ENCODE measurements at places on chromosomes 3 and 15.

DNA sequence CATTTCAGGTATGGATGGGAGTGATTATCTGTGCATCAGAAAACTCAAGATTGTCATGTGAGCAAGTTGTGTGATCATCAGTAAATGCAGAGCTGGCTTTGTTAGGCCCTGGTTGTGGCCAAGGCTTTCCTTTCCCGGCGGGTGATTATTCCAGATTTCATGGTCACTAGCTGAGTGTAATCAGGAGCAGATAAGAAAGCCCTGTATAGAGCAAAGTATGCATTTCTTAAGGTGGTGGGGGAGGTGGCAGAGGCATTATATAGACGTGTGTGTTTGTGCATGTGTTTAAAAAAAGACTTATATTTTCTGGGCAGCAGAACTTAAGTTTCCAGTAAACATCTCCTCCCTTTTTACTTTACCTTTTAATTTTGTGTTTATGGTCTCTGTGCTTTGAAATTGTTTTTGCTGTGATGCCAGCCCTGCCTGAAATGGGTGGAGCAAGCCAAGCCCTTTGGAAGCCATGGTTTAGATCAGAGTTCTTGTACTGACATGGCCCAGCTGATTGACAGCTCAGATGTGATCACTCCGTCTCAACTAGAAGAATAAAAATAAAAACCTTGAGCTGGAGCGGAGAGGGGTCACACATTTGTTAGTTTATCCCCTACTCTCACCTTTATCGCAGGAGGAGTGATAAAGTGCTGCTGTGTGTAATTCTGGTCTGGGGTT lies 22.2 kb downstream of the SMAD3 start:
- DNase-seq: no peak

DNA sequence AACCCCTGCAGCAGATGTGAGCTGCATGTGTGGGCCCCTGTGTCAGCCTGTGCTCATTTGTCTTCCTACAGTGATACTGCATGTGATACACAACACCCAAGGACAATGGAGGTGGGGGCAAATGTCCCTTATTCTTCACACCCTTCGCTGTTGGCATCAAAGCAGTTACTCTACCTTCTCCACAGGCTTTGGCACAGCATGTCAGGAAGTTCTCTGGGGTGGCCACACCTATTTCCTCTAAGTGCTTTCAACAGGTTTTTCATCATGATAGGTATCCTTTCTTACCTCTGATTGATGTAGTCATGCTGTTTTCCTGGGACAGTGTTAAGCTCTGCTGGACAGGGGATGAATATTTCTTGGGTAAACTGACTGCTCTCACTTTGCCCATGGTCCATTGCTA lies 29.5 kb downstream of the ZNF662 start:
- DNase-seq: no peak

GRCh38 chr3:5160940-5161858 lies 26.3 kb upstream of the EDEM1 start:
- DNase-seq: no peak

GRCh38 chr3:46508850-46509591 lies 11.2 kb downstream of the RTP3 start:
- DNase-seq: peak; percentile 38

- peak; percentile 12 for DNase-seq
Measured at GRCh38 chr3:188574885-188575284, 420.9 kb downstream of the LPP start.

DNA sequence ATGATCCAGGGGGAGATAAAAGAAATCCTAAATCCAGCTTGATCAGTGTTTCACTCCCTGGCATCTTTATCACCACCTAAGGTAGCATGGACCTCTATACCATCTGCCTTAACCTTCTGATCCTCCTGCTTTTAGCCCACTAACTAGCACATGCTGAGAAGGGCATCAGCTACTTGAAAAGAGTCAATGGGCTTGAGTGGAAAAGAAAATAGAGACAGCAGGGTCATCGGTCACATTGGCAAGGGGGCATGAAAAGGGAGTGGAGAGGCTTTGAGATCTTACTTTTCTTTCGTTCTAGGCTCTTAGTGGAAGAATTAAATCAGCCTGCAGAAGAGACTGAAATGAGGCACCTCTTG lies 239 bp upstream of the ZFYVE19 start:
- no peak for DNase-seq

- peak; percentile 53 for DNase-seq
Measured at GRCh38 chr15:88882785-88883184, 12.6 kb downstream of the HAPLN3 start.

DNA sequence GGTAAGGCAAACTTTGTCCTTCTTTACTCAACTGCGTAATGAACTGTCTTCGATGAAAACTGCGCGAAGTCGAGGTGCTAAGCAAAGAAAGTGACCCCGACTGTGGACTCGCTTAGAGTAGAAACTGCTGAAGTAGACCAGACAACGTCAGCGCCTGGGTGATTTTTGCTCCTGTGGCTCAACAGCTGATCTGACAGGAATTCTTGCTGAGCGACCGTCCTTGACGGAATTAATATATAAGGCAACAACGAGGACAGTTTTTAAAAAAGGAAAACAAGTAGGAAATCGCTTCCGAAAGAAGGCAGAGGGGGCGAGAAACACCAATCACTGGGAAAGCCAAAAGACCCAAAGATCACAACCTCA lies 541 bp downstream of the RPS27L start:
- DNase-seq: no peak

GRCh38 chr3:148187296-148187695 lies 510.4 kb upstream of the AGTR1 start:
- DNase-seq: peak; percentile 29

DNA sequence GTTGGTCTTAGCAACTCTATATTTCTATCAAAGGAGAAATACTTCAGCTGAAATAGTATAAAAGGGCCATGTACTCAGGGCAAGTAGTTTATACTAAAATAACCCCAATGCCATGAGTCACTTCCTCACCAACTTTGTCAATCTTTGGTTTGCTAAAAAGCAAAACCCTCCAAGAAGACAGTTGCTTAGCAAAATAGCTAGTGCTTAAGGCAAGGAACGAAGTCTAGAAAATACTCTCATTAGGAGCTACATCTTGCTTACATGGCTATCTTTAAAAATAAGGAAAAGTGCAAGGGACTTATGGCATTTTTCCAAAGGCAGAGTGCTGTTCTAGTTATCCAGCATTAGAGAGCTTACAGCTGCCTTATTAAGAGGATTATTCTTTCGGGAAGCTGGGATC lies 28.4 kb downstream of the P3H2 start:
- DNase-seq: peak; percentile 71

- DNase-seq: no peak
Measured at GRCh38 chr15:27084844-27085243, 113.9 kb downstream of the GABRG3 start.

DNA sequence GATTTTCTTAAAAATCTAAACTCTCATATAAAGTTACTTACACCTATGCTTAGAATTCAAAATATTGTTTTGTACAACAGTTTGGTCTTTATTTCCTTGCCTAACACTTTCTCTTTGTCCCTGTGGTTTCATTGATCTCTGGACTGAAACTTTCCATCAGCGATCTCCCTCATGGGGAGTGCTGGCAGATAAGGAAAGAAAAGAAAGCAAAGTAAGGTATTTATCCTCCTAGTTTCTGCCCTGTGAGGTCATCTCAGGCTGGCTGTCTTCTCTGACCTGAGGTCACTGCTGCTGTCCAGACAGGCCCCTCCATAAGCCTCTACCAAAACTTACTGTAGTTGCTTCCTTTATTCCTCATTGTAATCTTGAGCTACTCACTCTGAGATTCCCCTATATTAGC lies 57.9 kb upstream of the EPHA6 start:
- no peak for DNase-seq

- DNase-seq: peak; percentile 25
Measured at GRCh38 chr15:31327669-31328427, 1.2 kb downstream of the KLF13 start.

DNA sequence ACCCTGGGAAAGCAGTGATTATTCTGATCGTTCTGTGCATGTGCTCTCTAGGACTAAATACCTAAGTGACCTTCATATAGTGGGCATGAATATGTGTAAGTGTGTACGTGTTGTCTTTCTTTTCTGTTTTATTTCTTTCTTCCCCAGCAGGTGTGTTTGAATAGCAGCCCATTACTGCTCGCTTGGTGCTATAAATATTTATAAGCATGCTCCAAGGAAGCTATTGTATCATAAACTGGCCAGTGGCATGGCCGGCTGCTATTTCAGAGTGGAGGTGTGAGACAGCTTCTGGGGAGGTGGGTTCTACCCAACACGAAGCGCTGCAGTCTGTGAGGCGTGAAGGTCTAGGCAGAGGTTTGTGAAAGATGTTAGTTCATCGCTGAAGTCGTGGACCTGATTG lies 641.8 kb downstream of the NTRK3 start:
- no peak for DNase-seq

DNA sequence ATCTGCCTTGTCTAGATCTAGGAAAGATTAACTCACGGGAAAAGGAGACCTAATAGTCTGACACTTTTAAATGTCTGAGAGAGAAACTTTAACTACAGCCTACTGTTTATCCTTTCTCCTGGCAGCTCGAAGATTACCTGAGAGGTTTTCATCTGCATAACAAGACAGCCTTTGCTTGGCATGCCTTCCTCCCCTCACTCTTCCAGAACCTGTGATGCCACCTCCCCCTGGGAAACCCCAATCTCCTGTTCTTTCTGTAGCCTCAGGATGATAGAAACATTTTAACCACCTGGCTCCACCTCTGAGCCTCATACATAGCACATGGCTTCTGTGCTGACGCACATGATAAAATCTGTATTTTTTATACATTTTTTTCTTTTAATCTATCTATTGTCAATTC lies 420.8 kb downstream of the CNTN6 start:
- no peak for DNase-seq

DNA sequence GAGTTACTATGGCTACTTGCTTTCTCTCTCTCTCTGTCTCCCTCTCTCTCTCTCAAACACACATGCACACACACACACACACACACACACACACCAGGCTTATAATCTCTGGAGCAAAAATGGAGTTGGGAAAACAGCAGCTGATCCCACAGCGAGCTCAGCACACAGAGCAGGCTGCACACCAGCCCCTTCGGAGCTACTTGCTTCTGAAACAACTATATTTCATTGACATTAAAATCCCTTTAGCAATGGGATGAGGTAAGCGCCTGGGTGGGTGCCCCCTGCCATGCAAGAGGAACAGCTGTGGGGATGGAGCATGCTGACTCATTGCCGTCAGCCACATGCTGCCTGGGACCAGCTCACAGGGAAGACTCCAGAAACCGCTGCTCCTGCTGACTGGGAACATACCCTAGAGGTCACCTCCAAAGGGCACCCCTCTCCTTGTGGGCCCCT lies 45.7 kb downstream of the B3GNT5 start:
- DNase-seq: peak; percentile 89

GRCh38 chr15:88651136-88651732 lies 12.4 kb downstream of the ISG20 start:
- DNase-seq: peak; percentile 33

DNA sequence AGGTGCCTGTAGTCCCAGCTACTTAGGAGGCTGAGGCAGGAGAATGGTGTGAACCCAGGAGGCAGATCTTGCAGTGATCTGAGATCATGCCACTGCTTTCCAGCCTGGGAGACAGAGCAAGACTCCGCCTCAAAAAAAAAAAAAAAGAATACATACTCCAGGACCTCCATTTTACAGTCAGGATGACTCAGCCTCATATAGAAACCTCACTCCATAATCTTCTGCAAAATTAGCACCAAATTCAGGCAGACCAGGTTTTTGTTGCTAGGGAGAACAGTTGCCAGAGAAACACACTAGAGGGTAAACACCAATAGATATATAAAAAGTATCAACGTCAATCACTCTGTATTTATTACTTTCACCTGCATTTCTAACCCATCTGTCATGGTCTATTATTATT lies 28.3 kb upstream of the AP3B2 start:
- DNase-seq: no peak

- DNase-seq: no peak
Measured at GRCh38 chr3:124619887-124620599, 110.2 kb upstream of the UMPS start.

- no peak for DNase-seq
Measured at GRCh38 chr3:182234881-182235280, 523.2 kb downstream of the SOX2 start.

DNA sequence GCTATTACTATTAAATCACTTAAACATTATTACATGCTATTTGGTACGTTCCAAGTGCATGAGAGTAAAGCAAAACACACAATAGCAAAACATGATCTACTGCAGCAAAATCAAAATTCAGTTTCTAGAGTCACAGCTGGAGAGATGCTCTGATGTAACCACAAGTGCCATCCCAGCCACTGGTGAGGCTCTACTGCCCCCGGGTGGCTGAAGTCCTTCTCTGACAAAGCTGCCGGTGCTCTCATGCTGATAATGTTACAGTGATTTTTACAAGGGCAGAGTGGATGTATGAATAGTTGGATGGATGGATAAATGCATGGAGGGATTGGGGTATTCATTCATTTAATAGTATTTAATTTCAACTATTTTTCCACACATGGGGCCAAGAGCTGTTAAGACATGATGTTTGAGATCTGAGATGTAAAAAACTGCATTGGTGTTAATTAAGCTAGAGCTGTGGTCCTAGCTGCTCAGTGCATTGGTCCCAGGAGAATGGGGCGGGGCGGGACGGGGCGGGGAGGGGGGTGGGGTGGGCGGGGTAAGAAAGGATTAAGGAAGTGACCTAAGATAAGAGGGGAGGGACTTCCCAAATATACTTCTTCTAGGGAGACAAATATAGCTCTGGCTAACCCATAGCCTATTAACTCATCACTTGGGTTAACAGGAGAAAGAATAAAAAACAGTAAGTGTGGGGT lies 5.3 kb upstream of the SPESP1 start:
- DNase-seq: peak; percentile 74

- peak; percentile 71 for DNase-seq
Measured at GRCh38 chr3:133412183-133413132, 12.6 kb downstream of the BFSP2 start.

- DNase-seq: peak; percentile 70
Measured at GRCh38 chr15:49421991-49422390, 1.1 kb upstream of the FGF7 start.

GRCh38 chr3:11764931-11765363 lies 81.7 kb downstream of the TAMM41 start:
- peak; percentile 58 for DNase-seq

- DNase-seq: peak; percentile 97
Measured at GRCh38 chr3:61561374-61562041, at the start of gene PTPRG. Gene PTPRG, plus strand, starts transcription at chr3:61561571. Its CDS starts 717 bp downstream, at chr3:61562288.

- DNase-seq: no peak
Measured at GRCh38 chr3:45320986-45321385, 67.4 kb upstream of the LARS2 start.

DNA sequence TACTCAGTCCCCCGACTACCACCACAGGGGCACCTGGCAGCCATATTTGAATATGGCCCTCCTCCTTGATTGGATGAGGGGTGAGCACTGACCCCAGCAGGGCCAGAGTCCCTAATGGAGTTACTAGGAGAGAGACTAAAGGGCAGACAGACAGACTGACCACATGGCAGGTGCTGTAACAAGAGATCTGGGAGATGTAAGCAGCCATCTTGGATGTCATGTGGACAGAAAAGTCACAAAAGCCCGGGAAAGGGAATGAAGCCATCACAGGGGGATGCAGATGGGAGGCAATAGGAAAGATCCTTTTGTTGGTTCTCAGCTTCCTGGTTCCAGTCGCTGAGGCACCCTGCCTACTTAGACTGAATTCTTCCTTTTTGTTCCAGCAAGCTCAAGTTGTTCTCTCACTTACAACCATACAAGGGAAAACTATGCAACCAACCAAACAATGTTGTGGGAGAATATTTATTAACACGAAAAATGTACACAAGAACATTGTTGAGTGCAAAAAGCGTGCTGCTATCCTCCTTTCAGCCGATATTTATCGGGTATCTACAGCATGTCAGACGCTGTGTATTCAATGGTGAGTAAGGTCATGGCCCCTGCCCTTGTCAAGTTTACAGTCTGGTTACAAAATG lies 511.6 kb upstream of the PROK2 start:
- DNase-seq: no peak
